GM12864 (cell line): ENCODE measurements at places on chromosomes 6 and 20.

DNA sequence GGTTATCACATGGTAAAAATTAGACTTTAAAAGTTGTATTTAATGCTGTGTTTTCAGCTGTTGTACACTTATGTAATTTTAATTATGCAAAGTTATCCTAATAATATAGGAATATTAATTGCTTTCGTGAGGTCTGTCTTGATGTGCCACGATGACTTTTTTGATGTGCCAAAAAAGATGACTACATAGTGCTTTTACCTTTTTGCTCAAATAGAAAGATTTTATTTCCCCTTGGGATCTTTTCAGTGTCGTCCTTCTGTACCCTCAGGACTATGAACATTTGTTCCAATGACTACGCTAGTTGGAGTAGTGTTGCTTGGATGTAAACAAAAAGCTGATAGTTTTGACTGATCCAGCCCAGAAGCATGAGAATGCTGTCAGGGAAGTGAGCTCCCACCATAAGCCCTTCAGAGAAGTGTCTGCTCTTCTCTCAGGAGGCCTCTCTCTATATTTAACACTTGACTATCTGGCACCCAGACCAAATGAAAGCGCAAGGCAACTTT, 1.2 kb upstream of the CD164 start:
- no peak for DNase-seq

DNA sequence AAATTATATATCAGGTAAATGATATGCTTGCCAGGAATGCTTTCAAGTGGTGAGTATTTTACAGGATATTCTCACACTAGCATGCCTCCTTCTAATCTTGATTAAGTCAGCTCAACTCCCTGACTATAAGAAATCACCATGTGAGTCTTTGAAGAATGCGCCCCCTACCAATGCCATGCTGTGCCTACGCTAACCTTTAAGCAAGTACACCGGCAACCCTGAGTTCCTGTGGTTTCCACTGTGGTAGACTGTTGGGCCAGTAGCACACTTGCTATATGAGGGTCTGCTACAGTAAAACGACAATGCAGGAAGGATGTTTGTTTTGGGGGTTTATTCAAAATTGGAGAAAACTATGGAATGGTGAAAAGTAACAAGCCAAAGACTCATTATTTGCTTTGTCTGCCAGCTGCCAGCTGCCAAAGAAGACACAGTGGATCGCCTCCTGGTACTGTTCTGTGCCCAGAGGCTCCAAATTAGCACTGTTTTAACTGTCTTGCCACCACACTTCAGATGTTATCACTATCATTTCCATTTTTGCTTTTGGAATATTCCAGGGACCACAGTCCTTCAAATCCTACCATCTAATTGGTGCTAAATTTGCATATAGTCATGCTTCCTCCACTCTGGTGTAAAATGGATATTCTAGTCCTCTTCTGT, 333.5 kb downstream of the RNGTT start:
- DNase-seq, result no peak

GRCh38 chr6:53679446-53679933, 13.9 kb upstream of the KLHL31 start:
- no peak for DNase-seq

DNA sequence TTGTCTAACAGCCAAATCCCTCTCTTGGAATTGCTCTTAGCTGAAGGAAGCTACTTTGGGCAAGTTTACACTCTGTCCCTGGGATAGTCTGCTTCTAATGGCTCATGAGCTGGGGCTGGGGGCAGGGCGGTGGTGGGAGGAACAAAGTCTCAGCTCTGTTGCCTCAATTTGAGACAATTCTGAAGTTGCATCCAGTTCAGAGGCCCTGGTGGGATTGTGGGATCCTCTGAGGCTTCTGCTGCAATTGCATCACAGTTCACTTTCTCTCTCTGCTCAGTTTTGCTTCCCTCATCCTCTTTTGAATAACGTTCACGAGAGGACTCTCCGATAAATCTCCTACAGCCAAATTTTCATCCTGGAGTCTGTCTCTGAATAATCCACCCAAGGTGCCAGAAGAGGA, 440.6 kb upstream of the SLC35B3 start:
- no peak for DNase-seq

GRCh38 chr20:53334861-53335260, 258.8 kb downstream of the ZNF217 start:
- no peak for DNase-seq

DNA sequence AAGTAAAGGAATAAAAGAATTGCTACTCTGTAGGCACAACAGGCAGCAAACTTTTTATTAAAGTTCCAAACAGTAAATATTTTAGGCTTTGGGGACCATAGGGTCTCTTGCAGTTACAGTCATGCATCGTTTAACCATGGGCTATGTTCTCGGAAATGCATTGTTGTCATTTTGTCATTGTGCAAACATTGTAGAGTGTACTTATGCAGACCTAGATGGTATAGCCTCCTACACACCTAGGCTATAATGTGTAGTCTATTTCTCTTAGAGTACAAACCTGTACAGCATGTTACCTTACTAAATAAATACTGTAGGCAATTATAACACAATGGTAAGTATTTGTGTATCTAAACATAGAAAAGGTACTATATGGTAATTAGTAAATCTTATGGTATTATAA, 54.7 kb downstream of the CDS2 start:
- DNase-seq, result no peak

- no peak for DNase-seq
These were observed 51.3 kb downstream of the PTPN1 start for GRCh38 chr20:50561379-50562078.

- DNase-seq, result no peak
These were observed 493.6 kb downstream of the EPM2A start for GRCh38 chr6:145241721-145242120.

DNA sequence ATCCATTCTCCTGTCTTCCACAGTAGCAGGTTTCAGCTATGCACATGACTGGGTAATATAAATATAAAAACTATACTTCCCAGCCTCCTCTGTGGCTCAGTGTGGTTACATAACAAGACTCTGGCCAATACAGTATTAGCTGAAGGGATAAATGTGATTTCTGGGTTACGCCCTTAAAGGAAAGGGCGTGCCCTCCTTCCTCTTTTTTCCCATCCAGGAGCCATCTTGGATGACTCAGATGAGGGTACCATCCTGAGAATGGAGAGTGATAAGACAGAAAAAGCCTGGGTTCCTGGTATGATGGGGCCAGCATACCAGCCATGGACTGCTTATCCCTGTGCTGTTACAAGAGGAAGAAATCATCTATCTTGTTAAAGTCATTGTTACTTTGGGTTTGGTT, 123.3 kb downstream of the NFATC2 start:
- DNase-seq, result no peak

GRCh38 chr6:134481966-134482365, 164.1 kb upstream of the SGK1 start:
- DNase-seq, result no peak

- no peak for DNase-seq
These were observed 153.0 kb downstream of the UTRN start for GRCh38 chr6:144438103-144438502.

DNA sequence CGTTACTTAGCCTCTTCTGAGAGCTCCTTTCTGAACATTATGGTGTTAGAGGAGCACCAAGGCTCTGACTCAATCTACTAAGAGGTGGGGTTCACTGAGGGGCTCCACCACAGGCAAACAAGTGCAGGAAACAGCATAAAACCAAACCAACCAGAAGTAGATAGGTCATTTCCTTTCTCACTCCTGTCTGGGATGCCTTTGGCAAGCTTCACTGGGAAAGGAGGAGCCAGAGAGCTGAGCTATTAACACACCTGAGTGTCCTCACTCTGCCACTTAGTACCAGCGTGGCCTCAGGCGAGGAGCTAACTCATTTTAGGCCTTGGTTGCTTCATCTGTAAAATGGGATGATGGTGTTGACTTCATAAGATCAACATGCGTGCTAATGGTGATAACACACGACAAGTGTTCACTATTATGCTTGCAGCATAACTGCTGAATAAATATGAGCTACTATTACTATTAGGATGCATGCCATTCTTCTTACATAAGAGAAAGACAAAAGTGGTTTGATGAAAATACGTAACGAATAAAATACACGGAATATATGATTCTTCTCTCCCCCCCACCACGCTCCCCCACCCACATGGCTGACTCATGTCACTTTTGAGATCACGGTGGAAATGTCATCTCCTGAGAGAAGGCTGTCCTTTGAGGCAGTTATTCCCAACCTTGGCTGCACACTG, 185.4 kb downstream of the BCAS1 start:
- DNase-seq, result no peak

GRCh38 chr20:43658069-43658722, 8.7 kb upstream of the MYBL2 start:
- DNase-seq, result no peak

DNA sequence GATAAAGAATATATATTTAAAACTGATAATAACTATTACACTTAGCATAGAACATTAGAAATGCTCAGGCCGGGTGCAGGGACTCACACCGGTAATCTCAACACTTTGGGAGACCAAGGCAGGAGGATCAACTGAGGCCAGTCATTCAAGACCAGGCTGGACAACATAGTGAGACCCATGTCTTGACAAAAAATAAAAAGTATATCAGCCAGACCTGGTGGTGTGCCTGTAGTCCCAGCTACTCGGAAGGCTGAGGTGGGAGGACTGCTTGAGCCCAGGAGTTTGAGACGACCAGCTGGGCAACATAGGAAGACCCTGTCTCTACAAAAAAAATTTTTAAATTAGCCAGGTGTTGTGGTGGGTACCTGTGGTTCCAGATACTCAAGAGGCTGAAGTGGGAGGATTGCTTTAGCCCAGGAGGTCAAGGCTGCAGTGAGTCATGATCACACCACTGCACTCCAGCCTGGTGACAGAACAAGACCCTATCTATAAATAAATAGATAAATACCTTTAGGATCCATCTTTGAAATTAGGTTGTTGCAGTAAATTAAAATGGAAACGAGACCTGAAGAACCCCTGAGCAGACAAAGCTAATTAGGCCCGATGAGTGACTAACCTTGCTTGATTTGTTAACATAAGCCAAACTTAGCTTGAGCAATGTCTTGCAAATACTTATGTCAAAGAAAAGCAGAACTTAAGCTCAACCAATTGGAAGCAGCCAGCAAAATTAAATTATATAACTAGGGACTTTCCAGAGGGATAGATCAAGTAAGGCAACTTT, 75.8 kb upstream of the E2F3 start:
- DNase-seq, result no peak

DNA sequence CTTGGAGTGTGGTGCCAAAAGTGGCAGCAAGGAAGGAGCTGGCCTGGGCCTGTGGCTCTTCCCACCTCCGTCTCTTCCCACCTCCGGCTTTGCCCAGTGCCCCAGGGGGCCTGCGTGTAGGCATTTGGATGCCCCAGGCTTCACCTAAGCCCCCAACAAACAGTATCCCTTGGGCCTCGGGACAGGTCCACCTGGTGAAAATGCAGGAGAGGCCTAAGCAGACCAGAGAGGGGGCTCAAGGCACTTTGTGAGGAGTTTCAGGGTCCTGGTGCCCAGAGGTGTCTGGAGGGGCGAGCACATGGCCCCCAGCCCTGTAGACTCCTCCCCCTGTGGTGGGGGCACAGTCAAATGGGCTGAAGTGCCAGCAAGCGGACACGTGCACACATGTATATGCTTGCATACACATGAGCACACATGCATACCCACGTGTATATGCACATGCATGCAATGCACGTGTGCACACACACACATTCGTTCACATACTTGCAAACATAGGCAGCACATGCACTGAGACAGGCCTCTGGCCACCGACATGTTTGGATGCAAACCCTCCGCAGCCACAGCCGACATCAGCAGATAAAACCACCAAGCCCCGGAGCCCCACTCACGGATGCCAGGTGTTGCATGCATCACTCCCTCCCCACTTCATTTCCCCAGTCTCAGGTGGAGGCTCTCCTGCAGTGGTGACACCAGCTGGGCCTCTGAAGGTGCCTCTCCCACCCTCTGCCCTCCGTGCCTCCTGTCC, 124.5 kb downstream of the TAF4 start:
- DNase-seq, result no peak

GRCh38 chr20:16819483-16819882, 71.3 kb downstream of the OTOR start:
- DNase-seq, result no peak

- no peak for DNase-seq
These were observed 4.0 kb downstream of the LY6G6F start for GRCh38 chr6:31710523-31711219.

DNA sequence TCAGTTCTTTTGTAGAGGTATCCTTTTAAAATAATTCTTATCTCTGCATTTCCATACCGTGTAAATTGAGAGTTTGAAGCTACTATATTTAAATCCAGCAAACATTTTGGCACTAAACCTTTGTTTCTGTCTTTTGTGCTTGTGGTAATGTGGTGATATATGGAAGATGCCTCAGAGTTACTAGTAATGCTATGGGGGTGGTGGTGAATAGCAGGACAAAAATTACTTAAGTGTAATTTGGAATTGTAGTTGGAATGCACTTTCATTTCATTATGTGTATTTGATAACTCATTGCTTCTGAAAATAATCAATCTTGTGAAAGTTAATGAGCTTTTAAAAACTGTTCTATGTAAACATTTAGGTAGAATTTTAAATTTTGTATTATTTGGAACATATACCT, 404.5 kb downstream of the PHF3 start:
- no peak for DNase-seq

GRCh38 chr6:149357726-149358538, 40.4 kb downstream of the TAB2 start:
- DNase-seq, result no peak

GRCh38 chr20:13841206-13841605, 56.4 kb downstream of the NDUFAF5 start:
- DNase-seq, result no peak

DNA sequence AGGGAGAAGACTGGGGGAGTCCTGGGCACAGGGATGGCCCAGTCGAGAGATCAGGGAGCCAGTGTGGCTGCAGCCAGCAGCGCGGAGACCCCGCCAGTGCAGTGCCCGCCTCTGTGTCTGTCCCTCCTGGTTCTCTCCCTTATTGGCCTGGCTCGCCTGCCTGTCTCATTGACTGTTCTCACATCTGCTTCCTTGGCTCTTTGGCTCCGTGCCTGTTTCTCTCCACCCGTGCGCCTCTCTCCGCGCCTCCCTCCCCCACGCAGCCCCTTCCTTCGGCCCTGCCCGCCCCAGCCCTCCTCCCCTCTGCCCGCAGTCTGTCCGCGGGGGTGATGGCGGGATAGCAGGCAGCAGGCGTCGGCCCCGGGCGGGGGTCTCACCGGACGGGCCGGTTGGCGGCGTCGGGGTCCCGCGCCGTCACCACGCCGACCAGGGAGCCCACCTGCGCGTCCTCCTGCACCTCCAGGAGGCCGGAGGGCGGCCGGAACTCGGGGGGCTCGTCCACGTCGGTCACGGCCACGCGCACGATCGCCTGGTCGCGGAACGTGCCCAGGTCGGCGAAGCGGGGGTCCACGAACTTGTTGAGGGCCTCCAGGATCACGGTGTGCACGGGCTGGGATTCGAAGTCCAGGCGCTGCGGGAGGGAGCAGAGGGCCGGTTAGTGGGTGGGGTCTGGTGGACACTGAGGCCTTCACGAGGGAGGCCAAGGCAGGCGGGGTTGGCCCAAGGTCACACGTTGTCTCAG, 92.0 kb downstream of the CD40 start:
- DNase-seq, result no peak

DNA sequence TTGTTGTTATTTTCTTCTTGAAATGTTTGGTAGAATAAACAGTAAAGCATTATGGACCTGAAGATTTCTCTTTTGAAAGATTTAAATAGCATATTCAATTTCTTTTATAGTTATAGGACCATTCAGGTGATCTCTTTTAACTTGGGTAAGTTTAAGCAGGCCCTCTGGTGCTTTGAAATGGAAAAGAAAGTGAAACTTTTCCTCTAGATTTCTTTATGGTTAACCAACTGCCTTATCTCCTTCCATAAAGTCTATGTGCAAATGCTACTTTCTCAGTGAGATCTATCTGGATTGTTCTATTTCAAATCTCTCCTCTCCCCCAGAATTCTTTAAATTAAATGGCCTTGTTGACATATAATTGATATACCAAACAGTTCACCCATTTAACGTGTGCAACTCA, 54.0 kb downstream of the PHACTR2 start:
- no peak for DNase-seq
